ENCODE measurements at places on chromosomes 1 and 21. TPM values are rescaled to one million over a fixed set of nuclear protein-coding genes. Genes with fewer than 3 reads are reported as not detected.

Gene PRR9
- total RNA-seq: not detected

GRCh38 chr1:246647113-246647512, 77.1 kb upstream of the SCCPDH start:
- DNase-seq: no peak

DNA sequence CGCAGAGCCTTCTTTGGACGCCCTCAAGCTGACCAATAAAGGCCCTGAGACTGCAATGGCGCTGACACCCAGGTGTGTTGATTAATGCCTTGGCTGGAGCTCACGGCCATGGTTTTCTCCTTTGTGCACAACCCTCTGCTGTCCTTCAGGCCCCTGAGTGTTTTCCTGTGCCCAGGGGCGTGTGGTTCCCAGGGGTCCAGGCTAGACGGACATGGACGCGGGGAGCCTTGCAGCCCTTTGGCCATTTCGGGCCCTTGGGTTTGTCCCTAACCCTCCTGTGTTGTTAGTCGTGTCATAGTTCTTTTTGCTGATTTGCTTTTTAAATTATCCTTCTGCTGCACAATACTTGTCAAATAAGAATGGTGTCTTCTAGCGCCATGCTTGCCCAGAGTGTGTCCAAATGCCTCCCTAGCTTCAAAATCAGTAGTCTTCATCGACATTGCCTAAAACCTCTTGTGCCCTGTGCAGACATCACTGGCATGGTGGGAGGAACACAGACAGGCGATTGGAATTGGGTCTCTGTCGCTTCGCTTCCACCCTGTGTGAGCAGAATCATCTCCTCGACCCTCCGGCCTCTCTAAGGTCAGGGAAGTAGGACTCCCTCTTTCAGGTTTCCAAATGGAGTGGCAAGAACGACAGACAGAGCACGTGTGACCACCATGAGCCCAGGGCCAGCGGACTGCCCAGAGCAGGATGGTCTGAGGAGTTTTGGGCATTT, 1.9 kb downstream of the KRTAP10-4 start:
- DNase-seq: no peak

Gene DMRTA2
- not detected for total RNA-seq

Gene SLC2A5
- total RNA-seq: 0.19 TPM

- no peak for DNase-seq
Observed at GRCh38 chr1:203691447-203691846, 64.8 kb downstream of the ATP2B4 start.

DNA sequence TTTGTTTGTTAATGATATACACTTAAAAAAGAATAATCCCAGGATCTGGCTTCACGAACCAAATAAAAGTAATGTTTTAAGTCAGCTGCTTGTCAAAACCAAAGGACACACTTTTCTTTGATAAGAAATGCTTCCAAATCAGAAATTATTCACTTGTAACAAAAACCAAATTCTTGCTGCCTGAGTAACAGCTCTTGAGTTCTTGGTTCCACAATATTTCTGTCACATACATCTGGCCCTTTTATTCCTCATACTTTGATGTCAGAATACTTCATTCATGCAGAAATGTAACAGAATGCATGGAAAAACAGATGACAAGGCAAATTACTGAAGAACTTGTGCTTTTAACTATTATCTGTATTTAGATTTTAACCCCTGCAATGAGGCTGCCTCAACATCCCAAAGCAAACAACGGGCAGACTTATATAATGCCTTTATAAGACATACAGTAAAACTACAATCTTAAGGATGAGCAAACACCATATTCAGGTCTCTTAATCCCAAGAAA, 1.5 kb downstream of the VAMP4 start:
- DNase-seq: no peak
